ENCODE measurements at places on chromosomes 11 and 22.

- no peak for DNase-seq
Observed at GRCh38 chr11:57938351-57938750, 85.3 kb upstream of the OR9Q1 start.

DNA sequence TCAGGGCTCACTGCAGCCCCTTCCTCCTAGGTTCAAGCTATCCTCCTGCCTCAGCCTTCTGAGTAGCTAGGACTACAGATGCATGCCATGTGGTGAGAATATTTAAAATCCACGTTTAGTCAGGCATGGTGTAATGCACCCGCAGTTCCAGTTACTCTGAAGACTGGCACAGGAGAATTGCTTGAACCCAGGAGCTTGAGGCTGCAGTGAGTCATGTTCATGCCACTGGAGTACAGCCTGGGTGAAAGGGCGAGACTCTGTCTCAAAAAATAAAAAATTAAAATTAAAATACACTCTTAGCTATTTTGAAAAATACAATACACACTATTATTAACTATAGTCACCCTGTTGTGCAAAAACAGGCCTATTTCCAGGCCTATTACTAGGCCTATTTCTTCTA, 38.4 kb downstream of the NOX4 start:
- no peak for DNase-seq

- DNase-seq, result no peak
Observed at GRCh38 chr11:120281143-120281795, 41.3 kb downstream of the POU2F3 start.

GRCh38 chr11:25163421-25163820, 666.6 kb downstream of the LUZP2 start:
- no peak for DNase-seq
